ENCODE measurements at places on chromosomes 2 and 18.

- ATAC-seq = no peak
These were observed 53.2 kb downstream of the IMPA2 start for GRCh38 chr18:12034241-12035100.

GRCh38 chr2:57105694-57106093 lies 921.9 kb downstream of the CCDC85A start:
- ATAC-seq = no peak

- peak; percentile 53 for ATAC-seq
These were observed 325.4 kb upstream of the FIGN start for GRCh38 chr2:164061129-164061746.

- ATAC-seq = peak; percentile 88
These were observed 684.4 kb downstream of the IRS1 start for GRCh38 chr2:226115102-226115831.

DNA sequence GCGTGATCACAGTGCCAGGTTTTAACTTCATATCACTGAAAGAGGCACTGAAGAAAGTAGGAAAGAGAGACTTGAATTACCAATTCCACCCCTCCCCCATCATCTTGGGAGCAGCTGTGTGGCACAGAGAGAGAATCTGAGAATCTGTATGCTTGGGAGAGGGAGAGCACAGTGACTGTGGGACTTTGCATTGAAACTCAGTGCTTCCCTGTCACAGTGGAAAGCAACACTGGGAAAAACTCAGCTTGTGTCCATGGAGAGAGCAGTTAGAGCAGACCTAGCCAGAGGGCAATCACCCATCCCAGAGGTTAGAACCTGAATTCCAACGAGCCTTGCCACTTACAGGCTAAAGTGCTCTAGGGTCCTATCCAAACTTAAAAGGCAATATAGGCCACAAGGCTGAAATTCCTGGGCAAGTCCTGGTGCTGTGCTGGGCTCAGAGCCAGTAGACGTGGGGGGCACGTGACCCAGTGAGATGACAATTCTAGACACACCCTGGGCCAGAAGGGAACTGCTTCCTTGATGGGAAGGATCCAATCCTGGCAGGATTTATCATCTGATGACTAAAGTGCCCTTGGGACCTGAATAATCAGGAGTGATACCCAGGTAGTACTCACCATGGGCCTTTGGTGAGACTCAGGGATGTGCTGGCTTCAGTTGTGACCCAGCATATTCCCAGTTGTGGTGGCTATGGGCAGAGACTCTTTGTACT lies 15.5 kb upstream of the ABCB11 start:
- ATAC-seq = no peak

DNA sequence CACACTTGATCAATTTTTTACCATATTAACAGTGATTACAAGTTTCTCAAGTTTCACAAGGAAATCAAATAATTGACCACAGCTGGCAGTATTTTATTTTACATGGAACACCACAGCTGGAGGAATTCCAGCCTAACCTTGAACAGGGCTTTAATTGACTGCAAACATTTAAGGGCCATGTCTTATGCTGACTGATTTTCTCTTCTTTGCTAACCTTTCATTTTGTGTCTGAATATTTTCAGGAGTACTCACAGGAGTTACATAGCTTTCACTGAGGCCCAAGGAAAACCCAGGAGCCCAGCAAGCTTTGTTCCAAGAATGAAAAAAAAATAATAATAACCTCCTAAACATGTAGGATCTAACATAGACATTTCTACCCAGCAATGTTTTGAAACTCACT lies 49.6 kb downstream of the FRZB start:
- peak; percentile 80 for ATAC-seq

GRCh38 chr18:45355944-45356520 lies 259.2 kb upstream of the SLC14A2 start:
- ATAC-seq = no peak

DNA sequence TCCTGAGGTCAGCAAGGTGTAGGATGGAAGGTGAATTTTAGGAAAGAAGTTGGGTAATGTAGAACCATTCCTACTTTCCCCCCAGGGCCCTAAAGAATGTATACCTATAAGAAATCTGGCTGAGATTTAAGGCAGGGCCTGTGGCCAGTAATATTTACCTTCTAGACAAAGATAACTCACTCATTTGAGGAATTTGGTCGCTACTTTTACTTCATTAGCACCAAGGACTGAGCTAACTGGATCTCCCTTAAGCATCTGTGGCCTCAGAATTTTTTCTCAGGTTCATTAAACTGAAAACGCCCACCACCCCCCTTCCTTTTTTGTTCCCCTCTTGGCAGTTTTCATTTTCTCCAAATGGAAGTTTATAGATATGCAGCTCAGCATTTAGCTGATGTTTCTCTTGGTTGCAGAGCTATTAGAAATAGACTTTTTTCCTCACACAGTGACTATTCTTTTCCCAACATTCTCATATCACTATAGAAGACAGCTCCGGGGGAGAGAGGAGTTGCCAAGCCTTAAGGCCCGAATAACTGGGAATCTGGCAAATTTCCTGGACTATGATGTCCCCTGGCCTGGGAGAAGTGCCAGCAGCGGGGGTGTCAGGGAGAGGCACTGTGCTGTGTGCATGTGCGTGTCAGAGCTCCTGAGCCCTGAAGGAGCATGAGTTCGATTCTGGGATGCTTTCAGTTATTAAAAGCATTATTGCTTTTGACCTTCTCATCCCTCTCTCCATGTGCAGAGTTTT lies 310.9 kb downstream of the PRKCE start:
- peak; percentile 52 for ATAC-seq

- ATAC-seq = no peak
These were observed 52.6 kb downstream of the TRIP12 start for GRCh38 chr2:229869226-229869625.

DNA sequence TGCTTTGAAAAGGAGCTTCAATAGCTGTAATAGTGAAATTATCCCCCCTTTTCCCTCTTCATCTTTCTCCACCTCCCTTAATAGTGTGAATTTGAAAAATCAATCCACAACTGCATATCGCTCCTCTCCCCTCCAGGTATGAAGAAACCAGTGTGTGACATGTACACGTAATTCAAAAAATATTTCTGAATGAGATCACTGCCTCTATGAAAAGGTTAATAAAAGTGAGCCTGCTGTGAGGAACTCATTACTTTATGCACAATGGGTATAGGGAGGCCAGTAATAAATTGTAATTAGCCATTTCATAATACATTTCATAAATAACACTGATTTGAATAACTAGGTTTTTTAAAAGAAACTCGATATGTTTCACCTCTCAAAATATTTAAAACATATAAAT lies 209.0 kb upstream of the KYNU start:
- no peak for ATAC-seq

GRCh38 chr18:13386891-13387801 lies 168.6 kb downstream of the LDLRAD4 start:
- ATAC-seq = no peak

DNA sequence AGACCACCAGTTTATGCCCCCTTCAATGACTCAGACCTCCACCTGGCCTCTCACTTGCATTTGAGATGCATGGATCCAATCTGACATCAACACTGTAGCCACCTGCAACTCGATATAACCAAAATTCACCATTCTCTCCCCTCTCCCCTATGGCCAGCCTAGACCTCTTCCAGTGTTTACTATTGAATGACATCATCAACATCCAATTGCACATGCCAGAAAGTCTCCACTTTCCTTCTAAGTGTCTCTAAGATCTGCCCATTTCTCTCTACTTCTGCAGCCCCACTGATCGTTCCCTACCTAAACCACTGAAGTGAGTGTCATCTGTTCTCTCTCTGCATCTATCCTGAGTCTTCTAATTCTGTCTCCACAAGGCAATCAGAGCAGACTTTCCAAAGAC lies 151.3 kb upstream of the APCDD1 start:
- no peak for ATAC-seq

GRCh38 chr2:156687715-156688114 lies 251.5 kb downstream of the GPD2 start:
- no peak for ATAC-seq

DNA sequence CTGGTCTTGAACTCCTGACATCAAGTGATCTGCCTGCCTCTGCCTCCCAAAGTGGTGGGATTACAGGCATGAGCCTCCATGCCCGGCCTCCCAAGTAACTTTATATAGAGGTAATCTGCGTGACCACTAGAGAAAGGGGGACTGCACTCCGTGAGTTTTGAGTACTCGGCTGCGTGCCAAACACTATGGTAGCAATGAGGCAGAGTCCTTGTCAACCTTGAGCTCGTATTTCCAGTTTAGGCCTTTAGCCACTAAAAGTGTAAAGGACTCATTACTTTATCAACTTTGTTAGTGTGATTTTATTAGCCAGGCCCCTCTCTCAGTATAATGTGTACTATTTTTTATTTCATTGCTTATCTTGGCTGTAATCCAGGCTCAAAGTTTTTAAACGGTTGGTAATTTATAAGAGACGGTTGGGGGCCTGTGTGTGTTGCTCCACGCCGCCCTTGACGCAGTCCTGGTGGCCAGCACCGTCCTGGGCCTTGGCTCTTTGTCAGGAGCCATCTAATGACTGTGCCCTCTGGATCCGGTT lies 56.2 kb downstream of the ZCCHC2 start:
- no peak for ATAC-seq

GRCh38 chr18:3264362-3264761 lies 2.4 kb downstream of the MYL12B start:
- ATAC-seq = no peak
